ENCODE measurements at places on chromosomes 12 and 14.

DNA sequence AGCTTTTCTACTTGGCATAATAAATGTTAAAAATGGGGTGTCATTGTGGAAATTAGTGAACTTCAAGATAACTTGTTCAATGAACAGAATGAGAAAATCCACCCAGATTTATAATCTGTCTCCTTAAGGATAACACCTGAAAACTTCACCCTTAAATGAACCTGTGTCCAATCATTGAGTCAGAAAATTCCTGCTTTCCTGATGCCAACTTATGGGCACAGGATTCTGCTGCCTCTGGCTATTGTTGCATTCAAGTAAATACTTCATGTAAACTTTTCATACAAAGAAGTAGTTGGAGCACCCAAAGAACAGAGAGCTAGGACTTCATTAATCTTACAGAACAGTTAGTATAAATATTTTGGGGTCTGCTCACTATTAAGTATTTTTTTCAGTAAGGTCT lies 98.9 kb upstream of the PLEKHA5 start:
- no peak for DNase-seq

DNA sequence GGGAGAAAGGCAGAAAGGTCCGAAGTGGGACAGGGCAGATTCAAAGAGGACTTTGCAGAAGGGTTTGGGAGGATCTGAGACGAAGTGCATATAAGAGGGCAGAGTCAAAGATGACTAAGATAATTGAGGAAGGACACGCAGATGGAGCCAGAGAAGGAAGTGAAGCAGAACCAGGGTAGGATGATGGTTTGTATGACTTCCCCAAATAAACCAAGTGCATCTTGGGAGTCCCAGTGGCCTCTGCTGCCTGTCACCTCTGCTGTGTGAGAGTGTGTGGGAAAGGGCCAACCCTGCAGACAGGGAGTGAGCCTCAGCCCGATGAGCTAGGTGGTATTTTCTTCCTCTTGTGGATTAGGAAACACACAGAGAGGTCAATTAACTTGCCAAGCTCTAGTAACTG lies 36.8 kb downstream of the FLVCR2 start:
- DNase-seq: peak; percentile 66

GRCh38 chr12:72025524-72025923 lies 86.9 kb downstream of the TPH2 start:
- no peak for DNase-seq

GRCh38 chr14:56357428-56357827 lies 222.2 kb upstream of the TMEM260 start:
- DNase-seq: no peak

DNA sequence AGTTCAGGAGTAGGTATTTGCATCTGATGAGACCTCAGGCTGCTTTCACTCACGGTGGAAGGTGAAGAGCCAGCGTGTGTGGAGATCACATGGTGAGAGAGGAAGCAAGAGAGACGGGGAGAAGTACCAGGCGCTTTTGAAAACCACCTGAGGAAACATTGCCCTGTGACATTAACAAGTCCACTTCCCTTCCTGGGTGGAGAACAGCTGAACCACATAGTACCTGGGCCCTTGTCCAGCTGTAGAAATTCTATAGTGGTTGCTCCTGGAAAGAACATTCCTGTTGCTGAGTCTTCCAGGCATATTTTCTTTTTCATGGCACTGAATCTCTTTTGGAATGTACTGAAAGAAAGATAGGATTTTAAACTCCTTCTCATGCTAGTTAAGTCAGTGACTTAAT lies 87.3 kb upstream of the RIN3 start:
- no peak for DNase-seq

- DNase-seq: no peak
Observed at GRCh38 chr12:52614381-52615207, 3.8 kb downstream of the KRT73 start.

GRCh38 chr12:6919588-6919987 lies 5.2 kb downstream of the ENO2 start:
- no peak for DNase-seq

DNA sequence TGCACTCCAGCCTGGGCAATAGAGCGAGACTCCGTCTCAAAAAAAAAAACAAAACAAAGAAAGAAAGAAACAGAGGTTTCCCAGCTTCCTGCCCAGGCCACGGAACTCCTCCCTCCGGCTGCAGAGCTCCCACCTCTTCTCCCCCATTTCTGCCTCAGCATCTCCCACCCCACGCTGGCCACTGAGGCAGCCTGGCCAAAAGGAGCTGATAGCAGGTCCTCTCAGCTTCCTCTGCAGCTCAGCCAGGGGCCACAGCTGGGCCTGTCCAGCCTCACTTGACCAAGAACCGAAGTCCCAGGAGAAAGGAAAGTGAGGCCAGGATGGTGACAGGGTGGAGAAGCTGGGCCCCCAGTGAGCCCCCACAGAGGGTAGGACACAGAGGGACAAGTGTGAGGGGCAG lies 33.4 kb upstream of the CD9 start:
- no peak for DNase-seq

GRCh38 chr12:51517800-51518199 lies 73.2 kb upstream of the SCN8A start:
- DNase-seq: no peak

DNA sequence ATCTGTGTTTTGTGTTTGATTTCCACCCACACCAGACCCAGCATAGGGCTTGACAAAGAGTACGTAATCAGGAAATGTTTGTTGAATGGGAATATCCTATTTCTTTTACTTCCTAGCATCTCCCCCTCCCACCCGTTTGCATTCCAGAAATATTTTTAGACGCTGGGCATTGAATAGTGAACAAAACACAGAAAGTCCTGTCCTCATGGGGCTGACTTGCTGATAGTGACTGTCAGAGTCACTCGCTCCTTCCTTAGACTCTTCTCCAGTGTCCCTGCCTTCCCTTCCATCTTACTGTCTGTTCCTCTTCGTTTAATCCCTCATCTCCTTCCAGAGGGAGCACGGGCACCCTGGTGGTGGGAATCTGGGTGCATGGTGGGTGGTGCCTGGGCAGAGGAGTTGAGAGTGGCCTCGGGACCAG lies 53.6 kb downstream of the SLC25A47 start:
- DNase-seq: peak; percentile 32

- DNase-seq: no peak
Observed at GRCh38 chr14:98501836-98502235, 770.2 kb downstream of the BCL11B start.

GRCh38 chr12:26402648-26403047 lies 207.3 kb downstream of the SSPN start:
- no peak for DNase-seq

GRCh38 chr12:51969643-51970042 lies 18.1 kb downstream of the ACVR1B start:
- DNase-seq: no peak

GRCh38 chr14:96497586-96497985 lies 4.6 kb upstream of the PAPOLA start:
- DNase-seq: no peak

DNA sequence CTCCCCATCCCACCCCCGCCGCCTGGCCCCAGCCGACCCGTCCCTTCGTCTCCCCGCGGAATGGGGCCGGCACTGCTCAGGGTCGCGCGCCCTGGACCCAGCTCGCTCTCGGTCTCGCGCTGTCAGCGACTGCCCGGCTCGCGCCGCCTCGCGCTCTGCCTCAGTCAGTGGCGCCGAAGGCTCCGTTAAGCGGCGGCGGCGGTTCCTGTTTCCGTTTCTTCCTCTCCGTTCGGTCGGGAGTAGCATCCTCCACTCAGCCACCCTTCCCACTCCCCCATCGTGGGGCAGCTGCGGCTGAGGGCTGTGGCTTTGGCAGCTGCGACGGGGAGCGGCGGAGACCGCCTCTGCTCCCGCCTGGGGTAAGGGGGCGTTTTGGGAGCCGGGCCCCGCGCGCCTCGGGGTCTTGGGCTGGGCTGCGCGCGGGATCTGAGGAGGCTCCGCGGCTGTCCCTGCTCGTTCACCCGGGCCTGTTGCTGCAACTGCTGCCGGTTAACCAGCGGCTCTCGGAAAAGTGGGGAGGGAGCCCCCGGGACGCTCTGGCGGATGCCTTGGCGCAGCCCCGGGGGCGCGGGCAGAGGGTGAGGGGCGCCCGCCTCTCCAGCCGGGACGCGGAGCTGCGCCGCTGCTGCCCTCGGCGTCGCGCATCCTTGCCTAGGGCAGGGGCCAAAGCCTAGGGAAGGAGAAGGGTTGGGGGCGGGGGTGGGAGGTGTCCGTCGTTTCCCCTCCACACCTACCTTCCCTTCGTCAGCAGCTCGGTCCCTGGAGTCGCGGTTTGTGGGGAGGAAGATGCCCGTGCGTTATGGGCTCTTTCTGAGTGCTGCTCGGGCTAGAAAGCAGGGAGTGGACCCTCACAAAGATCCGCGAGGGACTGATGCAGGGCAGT lies 567 bp downstream of the FUT8 start:
- DNase-seq: peak; percentile 59

- no peak for DNase-seq
Observed at GRCh38 chr14:96274122-96274521, 18.1 kb downstream of the BDKRB1 start.

DNA sequence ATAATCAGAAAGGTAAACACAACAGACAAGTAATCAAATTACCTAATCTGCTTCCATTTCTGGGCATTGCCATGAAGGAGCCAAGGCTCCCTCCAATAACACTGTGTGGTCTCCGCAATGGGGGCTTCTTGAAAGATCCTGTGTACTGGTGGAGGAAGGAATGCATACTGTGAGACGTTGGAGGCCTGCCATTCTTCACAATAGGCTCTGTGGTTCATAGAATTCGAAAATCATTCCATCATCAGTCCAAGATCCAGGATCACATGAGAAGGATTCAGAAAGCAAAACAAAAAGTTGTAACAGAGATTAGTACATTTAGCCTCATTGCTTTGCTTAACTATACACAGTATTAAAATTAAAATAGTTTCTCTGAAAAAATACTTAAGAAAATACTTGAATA lies 76.3 kb downstream of the CDK17 start:
- DNase-seq: no peak

DNA sequence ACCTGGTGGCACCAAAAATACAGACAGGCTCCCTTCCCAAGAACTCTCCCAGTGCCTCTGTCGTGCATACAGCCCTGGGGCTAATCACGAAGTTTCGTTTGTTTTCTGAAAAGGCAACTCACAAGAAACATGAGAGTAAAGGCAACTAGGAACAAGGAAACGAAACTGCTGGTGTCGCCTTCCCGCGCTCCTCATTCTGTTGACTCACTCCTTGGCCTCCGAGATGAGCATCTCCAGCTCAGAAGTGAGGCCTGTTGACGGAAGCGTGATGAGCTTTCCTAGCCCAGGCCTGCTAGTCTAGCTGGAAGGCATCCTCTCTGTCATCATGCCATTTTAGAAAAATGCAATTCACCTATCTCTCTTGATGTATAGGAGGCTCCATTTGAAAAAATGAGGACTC lies 50.5 kb downstream of the TTC9 start:
- no peak for DNase-seq

DNA sequence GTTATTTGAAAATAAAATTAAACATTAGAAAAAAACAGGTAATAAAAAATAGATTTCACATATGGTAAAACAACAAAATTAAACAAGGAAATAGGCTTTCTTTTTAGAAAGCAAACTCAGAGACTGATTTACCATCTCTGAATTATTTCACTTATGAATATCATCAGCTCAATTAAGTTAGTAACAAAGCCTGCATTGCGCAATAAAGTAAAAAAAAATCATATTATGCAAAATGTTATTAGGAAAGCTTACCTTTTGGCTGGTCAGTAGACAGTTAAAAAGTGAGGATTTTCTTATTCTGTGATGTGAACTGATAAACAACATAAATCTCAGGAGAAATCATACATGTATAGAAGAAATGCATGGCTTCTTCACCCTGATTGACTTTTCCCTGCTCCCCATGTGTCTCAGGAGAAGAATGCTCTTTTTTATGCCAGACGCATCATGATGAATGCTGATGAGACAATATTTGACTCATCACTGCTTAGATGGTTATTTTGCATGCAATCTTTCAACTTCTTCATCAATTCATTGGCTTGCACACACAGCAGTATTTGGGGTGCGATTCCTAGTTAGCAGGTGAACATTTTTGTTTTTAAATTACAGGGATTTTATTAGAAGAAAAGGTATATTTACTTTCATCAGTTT lies 124.5 kb upstream of the USP15 start:
- no peak for DNase-seq

DNA sequence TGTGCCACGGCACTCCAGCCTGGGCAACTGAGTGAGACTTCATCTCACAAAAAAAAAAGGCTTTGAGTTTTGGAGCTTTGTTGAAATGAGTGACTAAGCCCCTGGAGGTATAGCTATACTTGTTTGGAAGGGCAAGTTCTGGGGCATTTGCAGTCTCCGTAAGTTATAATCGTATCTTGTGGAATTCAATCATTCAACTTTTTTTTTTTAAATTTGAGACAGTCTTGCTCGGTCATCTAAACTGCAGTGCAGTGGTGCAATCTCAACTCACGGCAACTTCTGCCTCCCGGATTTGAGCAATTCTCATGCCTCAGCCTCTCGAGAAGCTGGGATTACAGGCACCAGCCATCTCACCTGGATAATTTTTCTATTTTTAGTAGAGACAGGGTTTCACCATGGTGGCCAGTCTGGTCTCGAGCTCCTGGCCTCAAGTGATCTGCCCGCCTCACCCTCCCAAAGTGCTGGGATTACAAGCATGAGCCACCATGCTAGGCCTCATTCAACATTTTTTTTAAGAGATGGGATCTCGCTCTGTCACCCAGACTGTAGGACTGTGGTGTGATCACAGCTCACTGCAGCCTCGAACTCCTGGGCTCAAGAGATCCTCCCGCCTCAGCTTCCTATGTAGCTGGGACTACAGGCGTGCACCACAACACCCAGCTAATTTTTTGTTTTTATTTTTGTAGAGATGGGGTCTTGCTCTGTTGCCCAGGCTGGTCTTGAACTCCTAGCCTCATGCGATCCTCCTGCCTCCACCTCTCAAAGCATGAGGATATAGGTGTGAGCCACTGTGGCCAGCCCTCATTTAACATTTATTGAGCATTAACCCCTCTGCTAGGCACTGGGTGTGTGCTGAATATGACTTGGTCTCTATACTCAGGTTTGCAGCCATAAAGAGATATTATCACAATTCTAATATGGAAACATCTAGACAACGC lies 133.7 kb upstream of the MAP1LC3B2 start:
- DNase-seq: no peak

DNA sequence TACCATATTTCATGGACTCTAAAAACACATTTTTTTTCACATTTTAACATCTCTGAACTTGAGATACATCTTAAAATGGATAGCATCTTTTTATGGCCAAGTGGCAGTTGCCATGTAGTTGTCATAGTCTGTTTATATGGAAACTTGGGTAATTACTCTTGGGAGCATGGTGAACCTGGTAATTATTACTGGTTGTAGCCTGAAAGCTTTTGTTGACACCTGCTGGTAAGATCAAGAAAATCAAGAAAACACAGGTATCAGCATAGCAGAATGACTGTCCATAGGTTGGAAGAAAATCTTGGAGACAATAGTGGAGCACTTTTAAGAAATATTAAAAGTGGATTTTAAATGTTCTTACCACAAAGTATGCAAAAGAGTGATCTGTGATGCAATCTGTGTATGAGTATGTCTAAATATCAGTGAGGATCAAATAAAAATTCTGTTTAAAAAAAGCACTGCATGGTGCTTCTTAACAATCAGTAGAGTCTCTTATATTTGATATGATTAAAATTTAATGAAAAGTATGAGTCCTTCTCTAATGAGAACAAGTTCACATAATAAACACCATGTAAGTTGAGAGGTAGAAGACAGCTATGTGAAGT lies 44.2 kb downstream of the TTC8 start:
- DNase-seq: peak; percentile 60

GRCh38 chr12:124764451-124764850 lies 99.2 kb downstream of the SCARB1 start:
- peak; percentile 74 for DNase-seq

All from hematopoietic multipotent progenitor cell treated with erythropoietin and hydrocortisone succinate and interleukin-3 and kit ligand, for 4 days (in vitro differentiated cells).